Activated effector memory CD4-positive, alpha-beta T cell treated with Interleukin-2 at 50 U/mL for 16 hours (primary cell): ENCODE measurements at places on chromosomes 5 and 9.

GRCh38 chr5:73267766-73268435, 94.9 kb downstream of the TMEM174 start:
- no peak for DNase-seq

DNA sequence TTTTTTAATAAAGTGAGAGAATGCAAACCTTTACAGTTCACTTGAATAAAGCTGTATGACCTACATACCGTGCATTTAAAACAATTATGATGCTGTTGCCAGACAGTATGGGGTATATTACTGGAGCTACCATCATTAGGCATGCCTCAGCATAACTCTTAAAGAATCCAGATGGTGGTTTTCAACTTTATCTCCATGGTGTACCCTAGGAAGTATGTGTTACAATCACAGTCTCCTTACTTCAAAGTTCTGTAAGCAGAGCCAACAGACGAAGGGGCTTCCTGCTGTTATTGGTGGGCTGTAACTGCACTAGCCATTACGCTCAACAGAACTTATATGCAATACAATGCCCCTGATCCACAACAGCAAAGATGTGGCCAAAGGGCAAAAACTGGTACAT, 803.3 kb downstream of the DTWD2 start:
- DNase-seq: no peak

GRCh38 chr5:61290791-61291210, 41.3 kb upstream of the ZSWIM6 start:
- DNase-seq: no peak

DNA sequence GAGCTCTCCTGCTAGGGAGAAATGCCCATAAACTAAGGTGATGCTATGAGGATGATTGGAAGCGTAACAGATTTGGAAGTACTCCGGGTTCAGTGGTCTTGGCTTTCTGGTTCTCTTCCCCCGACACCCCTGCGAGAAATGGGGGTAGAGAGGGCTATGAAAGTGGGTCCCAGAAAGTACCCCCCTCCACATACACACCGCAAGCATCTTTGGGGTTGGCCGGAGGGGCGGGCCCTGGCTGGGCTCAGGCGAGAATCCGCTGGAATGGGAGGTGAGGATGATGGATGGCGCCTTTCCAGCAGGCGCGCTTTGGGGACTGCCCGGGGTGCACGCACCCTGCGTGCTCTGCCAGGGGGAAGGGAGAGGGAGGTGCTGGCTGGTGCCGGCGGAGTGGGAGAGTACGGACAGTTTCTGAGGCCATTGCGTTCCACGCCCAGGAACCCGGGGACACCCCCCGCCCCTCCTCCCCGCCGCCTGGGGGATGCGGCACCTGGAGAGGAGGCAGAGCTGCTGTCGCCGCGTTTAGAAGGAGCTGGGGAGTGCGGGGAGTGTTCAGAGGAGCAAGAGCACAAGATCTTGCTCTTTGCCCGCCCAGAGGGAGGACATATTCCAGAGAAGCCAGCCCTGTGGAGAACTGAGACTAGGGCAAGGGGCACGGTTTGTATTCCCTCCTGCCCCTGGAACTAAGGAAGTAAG, 1.9 kb downstream of the PCSK5 start:
- no peak for DNase-seq

DNA sequence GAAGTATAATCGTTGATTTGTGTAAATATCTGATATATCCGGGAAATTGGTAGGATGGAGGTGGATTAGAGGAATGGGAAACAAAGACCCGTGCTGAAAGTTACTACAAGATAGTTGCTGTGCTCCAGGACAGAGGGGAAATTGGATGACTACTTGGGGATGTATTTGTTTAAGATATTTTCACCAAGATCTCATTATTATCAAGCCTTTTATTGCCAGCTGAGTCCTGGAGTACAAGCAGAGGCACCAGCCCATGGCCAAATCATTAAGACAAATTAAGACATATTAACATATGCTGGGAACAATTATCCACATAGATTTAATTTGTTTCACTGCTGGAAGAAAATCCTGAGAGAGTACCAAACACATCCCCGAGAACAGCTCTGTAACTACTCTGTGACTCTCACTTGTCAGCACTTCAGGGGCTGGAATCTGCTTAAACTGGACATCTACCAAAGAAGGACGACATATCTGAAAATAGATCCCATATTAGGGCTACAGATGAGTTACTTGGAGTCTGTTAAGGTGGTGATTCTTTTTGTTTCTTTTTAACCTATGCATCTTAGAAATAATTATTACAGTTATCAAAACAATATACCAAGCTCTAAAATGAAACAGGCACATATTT, 68.2 kb downstream of the SLC1A1 start:
- DNase-seq: no peak

GRCh38 chr5:32225445-32225844, 51.3 kb upstream of the GOLPH3 start:
- DNase-seq: no peak

- no peak for DNase-seq
Measured at GRCh38 chr9:98892288-98892687, 51.4 kb upstream of the COL15A1 start.

DNA sequence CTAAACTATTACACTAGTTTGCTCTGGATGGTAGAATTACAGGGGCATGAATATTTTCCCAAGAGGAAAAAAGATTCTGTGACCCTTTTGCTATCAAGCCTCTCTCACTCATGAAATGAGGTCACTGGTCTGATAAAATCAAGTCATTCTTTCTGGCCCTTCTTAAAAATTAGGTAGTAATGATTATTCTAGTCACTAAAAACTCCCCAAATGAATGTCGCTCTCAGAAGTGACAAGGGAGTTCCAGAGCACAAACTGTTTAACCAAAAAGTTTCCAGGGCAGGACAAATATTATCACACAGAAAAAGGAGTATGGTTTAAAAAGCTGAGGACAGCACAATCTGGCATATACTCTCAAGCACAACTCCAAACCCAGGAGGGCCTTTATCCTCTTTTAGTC, 12.5 kb downstream of the ERMP1 start:
- no peak for DNase-seq

DNA sequence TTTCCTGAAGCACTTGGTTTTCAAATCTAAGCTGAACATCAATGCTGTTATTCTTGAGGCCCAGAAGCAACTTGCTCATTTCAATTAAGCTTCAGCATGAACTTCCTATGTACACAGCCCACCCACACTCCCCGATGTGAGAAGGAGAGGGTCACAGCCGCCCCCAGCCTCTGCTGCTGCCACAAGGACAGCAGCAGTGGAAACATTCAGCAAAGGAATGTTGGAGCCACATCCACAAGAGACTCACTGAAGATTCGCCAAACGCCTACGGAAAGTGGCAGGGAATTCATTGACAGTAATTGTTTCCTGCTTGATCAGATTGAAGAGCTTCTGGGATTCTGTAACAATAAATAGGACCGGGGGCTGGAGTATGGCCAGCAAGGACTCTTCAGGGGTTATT, 2.9 kb downstream of the TGFBI start:
- no peak for DNase-seq

GRCh38 chr9:81592887-81593266, 96.5 kb downstream of the TLE1 start:
- DNase-seq: no peak

GRCh38 chr5:53032188-53032587, 43.0 kb downstream of the ITGA2 start:
- no peak for DNase-seq
